Esophagus muscularis mucosa (tissue), 4 donors: ENCODE measurements at places on chromosomes 13 and 19. TPM values are rescaled to one million over a fixed set of nuclear protein-coding genes. Genes with fewer than 3 reads are reported as not detected.
A peak's percentile ranks its signal among the peaks of the same experiment; 100 is the strongest.

DNA sequence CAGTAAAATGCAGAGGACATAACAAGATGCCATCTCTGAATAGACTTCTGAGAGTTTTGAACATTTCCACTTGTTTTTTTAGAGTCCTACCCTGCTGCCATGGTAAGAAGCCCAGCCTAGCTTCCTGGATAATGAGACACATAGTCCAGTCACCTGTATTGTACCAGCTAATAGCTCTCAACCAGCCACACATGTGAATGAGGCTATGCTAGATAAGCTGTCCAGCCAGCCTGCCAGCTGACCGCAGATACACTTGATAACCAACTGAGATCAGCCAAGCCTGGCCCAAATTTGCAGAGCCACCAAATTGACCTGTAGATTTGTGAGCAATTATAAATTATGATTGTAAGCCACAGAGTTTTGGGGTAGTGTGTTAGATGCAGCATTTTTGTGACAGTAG, 10.7 kb downstream of the RFXAP start:
- DNase-seq: no peak
- no peak overlapping the region for H3K4me3 ChIP-seq
- H3K36me3 ChIP-seq: no peaks in the 10 kb centered on the region
- no peaks in the 10 kb centered on the region for H3K27me3 ChIP-seq

The JSRP1 gene
- total RNA-seq: not detected

- H3K4me1 ChIP-seq: no peaks in the 10 kb centered on the region
- H3K4me3 ChIP-seq: no peak overlapping the region
- no peaks in the 10 kb centered on the region for H3K27me3 ChIP-seq
- H3K36me3 ChIP-seq: no peaks in the 10 kb centered on the region
Observed at GRCh38 chr13:105552078-105552477, 983.4 kb downstream of the EFNB2 start.

The NMRK2 gene
- total RNA-seq: 0.39 TPM

GRCh38 chr13:34523406-34523805, 418.7 kb upstream of the NBEA start:
- H3K27me3 ChIP-seq: no peaks in the 10 kb centered on the region
- H3K27ac ChIP-seq: no peak overlapping the region
- no peak for DNase-seq
- no peaks in the 10 kb centered on the region for H3K4me1 ChIP-seq
- no peaks in the 10 kb centered on the region for H3K36me3 ChIP-seq

DNA sequence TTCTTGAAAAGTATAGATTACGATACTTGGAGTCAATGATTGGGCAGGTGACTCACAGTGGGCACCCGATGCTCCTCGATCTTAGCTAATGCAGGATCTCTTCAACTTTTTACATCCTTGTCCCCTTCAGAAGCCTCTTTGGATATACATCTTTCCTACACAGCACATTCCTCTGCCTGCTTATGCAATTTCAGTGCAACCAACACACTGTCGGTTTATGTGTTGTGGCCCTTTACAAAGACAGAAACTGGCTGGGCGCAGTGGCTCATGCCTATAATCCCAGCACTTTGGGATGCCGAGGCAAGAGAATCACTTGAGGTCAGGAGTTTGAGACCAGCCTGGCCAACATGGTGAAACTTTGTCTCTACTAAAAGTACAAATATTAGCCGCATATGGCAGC, 2.6 kb downstream of the GPR42 start:
- H3K27me3 ChIP-seq: no peaks in the 10 kb centered on the region
- no peak overlapping the region for H3K27ac ChIP-seq
- H3K4me3 ChIP-seq: no peak overlapping the region
- no peaks in the 10 kb centered on the region for H3K36me3 ChIP-seq
- DNase-seq: peak; percentile 31

The DIAPH3 gene
- total RNA-seq: 1.0 TPM

GRCh38 chr13:28338742-28339141, 156.2 kb downstream of the FLT1 start:
- no peak for DNase-seq
- no peak overlapping the region for H3K27ac ChIP-seq
- no peaks in the 10 kb centered on the region for H3K27me3 ChIP-seq
- H3K4me1 ChIP-seq: peaks cover 20% of the 10 kb centered on the region

DNA sequence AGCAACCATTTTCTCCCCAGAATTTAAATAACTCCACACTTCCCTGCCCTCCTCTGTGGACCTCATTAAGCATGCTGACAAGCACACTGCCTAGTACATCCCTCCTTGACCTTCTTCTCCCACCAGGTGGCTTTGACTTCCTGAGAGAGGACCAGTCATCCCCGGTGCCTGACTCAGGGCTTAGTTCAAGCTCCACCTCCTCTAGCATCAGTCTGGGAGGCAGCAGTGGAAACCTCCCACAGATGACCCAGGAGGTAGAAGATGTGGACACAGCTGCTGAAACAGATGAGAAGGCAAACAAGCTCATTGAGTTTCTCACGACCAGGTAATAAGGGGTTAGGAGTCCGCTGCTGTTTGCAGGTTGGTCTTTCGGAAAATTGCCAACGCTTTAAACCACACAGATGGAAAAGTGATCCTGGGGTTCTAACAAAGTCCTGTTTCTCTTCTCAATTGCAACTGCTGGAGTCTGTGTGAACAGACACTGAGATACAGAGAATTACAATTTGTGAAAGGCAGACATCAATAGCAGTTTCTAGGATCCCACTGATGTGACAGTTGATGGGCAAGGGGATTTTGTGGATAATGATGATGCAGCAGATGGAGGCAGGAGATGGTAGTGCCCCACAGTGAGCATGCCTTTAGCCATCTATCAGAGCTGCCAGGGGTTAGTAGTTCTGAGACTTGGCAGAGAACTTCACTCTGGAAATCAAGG, 86.7 kb downstream of the ZAR1L start:
- DNase-seq: peak; percentile 72
- H3K27me3 ChIP-seq: no peaks in the 10 kb centered on the region
- H3K4me1 ChIP-seq: peaks cover 44% of the 10 kb centered on the region
- H3K4me3 ChIP-seq: no peak overlapping the region
- H3K27ac ChIP-seq: no peak overlapping the region
- H3K36me3 ChIP-seq: no peaks in the 10 kb centered on the region

DNA sequence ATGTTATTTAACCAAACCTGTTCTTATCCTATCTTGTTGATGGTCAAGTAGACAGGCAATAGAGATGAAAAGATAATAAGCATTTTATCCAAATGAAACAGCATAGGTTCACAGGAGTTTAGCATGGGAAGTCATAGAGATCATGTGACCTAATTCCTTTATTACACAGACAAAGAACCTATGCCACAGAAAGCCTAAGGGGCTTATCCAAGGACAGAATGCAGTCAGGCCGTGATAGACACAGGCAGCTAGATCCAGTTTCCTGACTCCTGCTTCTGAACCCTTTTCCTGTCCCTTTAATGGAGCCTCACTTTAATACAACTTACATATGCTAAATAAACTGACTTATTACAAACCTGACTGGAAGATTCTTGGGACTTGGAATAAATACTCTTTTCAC, 532.1 kb downstream of the IRS2 start:
- no peak overlapping the region for H3K27ac ChIP-seq
- DNase-seq: no peak
- H3K4me3 ChIP-seq: no peak overlapping the region
- no peaks in the 10 kb centered on the region for H3K36me3 ChIP-seq

The IGFL1 gene
- not detected for total RNA-seq

- H3K36me3 ChIP-seq: no peaks in the 10 kb centered on the region
- H3K4me3 ChIP-seq: no peak overlapping the region
- no peaks in the 10 kb centered on the region for H3K27me3 ChIP-seq
Observed at GRCh38 chr19:15838351-15838750, 22.9 kb upstream of the OR10H1 start.

The SSC5D gene
- total RNA-seq: 9.5 TPM

The ZNF506 gene
- 18.5 TPM for total RNA-seq

The PLPPR3 gene
- not detected for total RNA-seq

DNA sequence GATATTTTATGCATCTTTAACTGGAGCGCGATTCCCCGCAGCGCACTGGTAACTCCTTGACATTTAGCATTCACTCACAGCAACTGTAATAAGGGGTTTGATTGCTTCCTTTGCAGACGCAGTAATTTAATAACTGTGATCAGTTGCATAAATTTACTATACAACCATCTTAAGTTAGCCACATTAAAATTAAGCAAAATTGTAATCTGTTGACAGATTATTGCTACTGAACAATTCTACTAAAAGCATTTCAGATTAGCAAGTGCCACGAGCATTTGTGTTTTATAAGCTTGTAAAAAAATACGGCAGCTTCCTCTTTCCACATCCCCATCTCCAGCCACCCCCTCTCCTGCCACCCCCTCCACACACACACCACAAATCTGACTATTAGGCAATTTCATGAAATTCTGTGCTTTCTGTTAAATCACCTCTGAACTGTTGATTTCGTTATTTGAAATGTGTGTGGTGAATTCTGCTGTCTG, 44.4 kb downstream of the TSHZ3 start:
- H3K27ac ChIP-seq: no peak overlapping the region
- no peaks in the 10 kb centered on the region for H3K36me3 ChIP-seq
- no peak overlapping the region for H3K4me3 ChIP-seq
- H3K27me3 ChIP-seq: no peaks in the 10 kb centered on the region

DNA sequence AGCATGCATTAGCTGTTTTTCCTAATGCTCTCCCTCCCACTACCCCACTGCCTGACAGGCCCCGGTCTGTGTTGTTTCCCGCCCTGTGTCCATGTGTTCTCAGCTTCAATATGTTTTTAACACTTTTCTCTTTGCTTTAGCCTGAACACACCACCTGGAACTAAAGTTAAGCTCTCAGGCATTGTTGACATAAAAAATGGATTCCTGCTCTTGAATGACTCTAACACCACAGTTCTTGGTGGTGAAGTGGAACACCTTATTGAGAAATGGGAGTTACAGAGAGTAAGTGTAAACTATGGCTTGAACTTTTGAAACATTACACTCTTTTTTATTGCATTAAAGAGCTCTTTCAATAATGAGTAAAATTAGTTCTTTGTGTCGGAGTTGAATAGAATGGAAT, 70.1 kb downstream of the TDRD3 start:
- DNase-seq: no peak
- H3K36me3 ChIP-seq: peaks cover 2% of the 10 kb centered on the region
- H3K27me3 ChIP-seq: no peaks in the 10 kb centered on the region
- H3K27ac ChIP-seq: no peak overlapping the region

The IGSF23 gene
- total RNA-seq: not detected

The ATP8B3 gene
- total RNA-seq: 0.83 TPM

DNA sequence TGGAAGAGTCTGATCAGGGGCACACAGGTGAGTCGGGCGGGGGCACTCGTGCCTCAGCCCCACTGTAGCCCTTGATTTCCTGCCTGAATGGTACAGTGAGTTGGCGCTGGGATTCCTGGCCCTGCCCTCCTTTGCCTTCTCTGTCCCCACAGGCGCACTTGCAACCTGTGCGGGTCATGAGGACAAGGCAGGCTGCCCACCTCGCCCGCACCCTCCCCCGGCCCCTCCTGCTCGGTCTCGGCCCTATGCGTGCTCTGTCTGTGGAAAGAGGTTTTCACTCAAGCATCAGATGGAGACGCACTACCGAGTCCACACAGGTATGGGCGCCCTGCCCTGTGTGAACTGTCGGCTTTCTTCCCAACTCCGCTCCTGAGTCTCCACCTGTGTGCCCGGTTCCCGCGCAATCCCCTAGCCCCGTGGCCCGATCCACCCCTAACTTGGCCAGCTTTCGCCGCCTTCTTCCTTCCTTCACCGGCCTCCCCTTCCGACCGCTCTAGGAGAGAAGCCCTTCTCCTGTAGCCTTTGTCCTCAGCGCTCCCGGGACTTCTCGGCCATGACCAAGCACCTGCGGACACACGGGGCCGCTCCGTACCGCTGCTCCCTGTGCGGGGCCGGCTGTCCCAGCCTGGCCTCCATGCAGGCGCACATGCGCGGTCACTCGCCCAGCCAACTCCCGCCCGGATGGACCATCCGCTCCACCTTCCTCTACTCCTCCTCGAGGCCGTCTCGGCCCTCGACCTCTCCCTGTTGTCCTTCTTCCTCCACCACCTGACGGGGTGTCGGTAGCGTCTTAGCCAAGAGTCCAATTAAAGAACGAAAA, 1.6 kb upstream of the KMT2B start:
- DNase-seq: no peak
- no peaks in the 10 kb centered on the region for H3K27me3 ChIP-seq
- peaks cover 39% of the 10 kb centered on the region for H3K4me1 ChIP-seq
- peaks cover 16% of the 10 kb centered on the region for H3K36me3 ChIP-seq

DNA sequence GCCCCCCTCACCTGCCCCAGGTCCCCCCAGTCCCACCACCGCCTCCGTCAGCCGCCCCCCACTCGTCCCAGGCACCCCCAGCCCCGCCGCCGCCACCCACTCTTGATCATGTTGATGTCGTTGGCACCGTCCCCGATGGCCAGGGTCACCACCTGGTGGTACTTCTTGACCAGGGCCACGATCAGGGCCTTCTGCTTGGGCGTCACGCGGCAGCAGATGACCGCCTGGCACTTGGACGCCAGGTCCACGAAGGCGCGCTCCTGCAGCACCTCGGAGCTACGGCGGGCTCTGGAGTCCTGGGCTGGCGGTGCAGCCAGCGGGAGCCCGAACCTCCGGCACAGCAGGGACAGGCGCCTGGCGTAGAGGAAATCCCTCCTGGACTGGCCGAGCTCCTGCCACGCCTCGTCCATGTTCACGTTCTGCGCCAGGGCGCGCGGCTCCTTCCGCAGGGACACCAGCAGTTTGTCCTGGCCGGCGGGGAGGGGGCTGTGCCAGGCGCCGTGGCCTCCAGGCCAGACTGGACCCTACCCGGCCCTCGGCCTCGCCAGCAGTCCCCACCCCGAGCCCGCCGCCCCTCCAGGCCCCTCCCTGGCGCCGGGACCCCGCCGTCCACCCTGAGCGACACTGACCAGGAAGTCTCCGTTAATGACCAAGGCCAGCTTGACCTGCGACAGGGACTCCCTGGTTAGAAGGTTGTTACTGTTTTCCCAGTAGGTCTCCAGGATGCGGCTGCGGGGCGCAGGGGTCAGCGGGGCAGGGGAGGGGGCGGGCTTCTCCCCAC, 22.6 kb downstream of the ATP8B3 start:
- no peak for DNase-seq
- no peaks in the 10 kb centered on the region for H3K36me3 ChIP-seq
- peak overlapping the region; percentile 22 for H3K4me3 ChIP-seq
- no peak overlapping the region for H3K27ac ChIP-seq
- no peaks in the 10 kb centered on the region for H3K4me1 ChIP-seq

DNA sequence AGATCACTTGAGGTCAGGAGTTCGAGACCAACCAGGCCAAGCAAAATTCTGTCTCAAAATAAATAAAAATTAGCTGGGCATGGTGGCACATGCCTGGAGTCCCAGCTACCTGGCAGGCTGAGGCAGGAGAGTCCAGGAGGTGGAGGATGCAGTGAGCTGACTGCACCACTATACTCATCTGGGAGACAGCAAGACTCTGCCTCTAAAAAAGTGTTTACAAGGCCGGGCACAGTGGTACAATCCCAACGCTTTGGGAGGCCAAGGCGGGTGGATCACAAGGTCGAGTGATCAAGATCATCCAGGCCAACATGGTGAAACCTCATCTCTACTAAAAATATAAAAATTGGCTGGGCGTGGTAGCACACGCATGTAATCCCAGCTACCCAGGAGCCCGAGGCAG, 4.2 kb upstream of the DAPK3 start:
- DNase-seq: no peak
- H3K27ac ChIP-seq: no peak overlapping the region
- peaks cover 4% of the 10 kb centered on the region for H3K4me1 ChIP-seq
- H3K27me3 ChIP-seq: no peaks in the 10 kb centered on the region

The TMEM221 gene
- 0.75 TPM for total RNA-seq

The TPTE2 gene
- total RNA-seq: not detected

The PRR19 gene
- total RNA-seq: not detected

The RNF113B gene
- not detected for total RNA-seq
